Thoracic aorta (tissue), 2 donors: ENCODE measurements at places on chromosomes 3 and 15. TPM values are rescaled to one million over a fixed set of nuclear protein-coding genes. Genes with fewer than 3 reads are reported as not detected.

Gene IL5RA
- total RNA-seq, result not detected

Gene GLDN
- 20.7 TPM for total RNA-seq

Gene CEMIP
- total RNA-seq, result 1.1 TPM

Gene WNT7A
- not detected for total RNA-seq

Gene PTPRG
- 154 TPM for total RNA-seq

Gene CLSTN2
- 15.7 TPM for total RNA-seq

Gene CELF6
- 2.3 TPM for total RNA-seq

DNA sequence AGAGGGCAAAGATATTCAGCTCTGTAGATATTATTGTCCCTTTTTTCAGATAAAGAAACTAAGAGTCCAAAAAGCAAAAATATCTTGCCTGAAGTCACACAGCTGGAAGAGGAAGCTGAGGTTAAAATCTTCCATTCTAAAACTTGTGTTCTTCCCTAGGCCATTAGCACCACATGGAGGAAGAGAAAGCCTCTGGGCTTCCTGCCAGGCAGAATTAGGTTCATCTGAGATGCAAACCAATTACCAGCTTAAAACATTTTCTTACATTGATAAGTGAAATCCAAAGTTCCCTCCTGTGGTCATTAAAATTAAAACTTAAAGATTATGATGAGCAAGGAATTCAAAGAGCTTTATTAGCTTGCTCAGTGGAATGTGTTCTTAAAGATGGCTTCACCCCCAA is 235.3 kb upstream of the SETMAR start:
- DNase-seq, result no peak

DNA sequence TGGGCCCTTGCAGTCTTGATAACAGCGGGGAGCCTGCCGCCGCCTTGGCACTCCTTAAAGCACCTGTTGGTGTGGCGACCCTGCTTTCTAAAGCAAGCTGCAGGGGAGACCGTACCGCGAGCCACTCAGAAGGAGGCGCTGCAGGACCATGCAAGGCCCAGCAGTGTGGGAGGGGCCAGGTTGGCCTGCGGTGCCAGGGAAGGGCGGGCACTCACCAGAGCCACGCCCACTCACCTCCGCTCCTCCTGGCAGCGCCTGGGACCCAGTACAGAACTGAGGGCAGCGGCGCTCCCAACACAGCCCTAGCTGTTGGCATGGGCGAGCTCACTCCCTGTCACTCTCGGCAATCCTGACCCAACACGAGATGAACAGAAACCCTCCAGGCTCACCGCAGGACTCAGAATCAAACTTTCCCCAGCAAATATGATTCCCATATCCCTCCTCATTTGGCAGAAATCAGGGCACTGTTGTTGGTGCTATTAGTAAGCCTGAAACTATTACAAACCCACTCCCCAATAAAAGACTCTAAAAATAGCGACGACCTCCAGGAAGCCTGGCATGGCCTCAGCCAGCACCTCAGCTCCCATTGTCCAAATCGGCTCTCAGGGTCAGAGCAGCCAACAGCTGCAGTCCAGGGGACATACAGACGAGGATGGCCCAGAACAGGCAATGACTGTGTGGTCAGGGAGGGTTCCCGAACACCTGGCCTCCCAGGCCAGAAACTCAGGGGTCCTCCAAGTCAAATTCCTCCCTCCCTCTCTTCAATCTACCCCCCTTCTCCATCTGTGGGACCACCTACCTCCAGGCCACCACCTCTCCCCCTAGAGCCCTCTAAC is 77.2 kb downstream of the TBC1D2B start:
- DNase-seq, result no peak

- no peak for DNase-seq
Observed at GRCh38 chr3:156963096-156963495, 136.9 kb downstream of the LEKR1 start.

DNA sequence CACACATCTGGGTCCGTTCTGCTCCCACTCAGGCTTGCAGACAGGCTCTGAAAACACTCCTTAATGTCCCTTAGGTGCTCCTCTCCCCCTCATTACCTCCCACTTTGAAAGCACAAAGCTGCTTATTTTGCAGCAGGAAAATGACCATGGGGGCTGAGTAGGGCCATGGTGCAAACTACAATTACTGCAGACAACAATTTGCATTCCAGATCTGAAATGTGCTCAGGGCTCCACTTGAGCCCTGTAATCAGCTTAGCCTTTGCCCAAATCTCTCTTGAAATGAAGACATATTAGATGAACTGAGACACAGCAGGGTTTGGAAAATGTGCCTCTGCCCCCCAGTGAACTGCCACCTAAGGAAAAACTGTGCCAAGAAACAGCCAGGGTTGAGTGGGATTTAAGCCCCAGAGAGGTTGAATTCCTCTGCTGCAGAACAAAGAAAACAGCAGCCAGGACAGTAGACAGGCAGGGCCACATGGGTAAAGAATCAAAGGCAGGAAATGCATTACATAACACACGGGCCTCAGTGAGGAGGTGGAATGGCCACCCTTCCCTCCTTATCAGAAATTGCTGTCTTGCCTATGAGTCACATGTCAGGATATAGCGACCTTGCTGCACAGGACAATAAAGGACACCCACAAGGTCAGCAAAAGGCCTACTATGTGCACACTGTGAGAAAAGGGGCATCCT is 126.8 kb upstream of the ARHGEF3 start:
- DNase-seq, result no peak

- DNase-seq, result no peak
Observed at GRCh38 chr15:62323353-62323890, 158.3 kb upstream of the C2CD4B start.

DNA sequence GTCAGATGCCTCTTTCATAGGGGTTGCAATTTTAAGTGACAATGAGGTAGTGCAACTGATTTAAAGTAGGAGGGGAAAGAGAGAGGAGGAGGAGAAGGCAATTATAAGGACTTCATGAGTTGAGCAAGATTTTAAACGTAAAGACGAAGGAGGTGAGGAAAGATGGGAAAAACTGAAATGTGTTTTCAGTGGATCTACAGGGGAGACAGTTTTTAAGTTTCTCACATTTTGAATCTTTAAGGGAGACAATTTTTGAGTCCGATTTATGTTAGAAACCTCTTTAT is 68.7 kb upstream of the LIMD1 start:
- DNase-seq, result no peak

- no peak for DNase-seq
Observed at GRCh38 chr15:60351066-60351465, 46.7 kb downstream of the ANXA2 start.

- no peak for DNase-seq
Observed at GRCh38 chr3:138914870-138915502, 32.0 kb downstream of the FOXL2 start.

- no peak for DNase-seq
Observed at GRCh38 chr3:178406206-178406605, 130.0 kb upstream of the KCNMB2 start.

DNA sequence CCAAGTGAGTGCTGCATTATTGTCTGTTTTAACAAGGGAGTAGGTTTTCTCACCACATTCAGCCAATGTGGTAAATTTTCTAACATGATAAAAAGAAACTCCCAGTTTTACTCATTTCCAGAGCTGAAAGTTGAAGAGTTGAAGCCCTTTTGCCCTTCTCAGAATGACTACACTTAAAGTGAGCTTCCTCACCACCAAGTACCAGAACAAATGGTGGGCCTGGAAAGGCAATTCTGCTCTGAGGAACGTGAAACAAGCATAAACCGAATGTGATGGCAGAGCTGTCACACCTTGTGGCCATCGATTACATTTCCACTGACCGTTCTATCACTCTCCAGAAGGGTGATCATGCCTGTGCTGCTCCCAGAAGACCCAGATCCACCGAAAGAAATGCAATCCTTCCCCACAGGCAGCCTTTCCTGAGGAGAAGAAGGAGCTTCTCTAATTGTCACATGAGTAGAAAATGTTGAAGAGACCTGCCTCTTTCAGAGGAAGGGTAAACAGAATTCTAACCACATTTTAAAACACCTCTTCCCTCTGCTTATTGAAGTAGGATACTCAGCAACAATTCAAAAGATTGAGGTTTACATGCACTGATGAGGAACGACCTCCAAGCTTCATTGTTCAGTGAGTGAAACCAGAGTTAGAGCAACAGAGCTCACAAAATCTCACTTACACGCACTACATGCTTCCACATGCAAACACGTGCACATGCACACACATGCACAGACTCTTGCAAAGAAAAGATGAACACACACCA is 21.4 kb upstream of the CCR9 start:
- DNase-seq, result no peak

DNA sequence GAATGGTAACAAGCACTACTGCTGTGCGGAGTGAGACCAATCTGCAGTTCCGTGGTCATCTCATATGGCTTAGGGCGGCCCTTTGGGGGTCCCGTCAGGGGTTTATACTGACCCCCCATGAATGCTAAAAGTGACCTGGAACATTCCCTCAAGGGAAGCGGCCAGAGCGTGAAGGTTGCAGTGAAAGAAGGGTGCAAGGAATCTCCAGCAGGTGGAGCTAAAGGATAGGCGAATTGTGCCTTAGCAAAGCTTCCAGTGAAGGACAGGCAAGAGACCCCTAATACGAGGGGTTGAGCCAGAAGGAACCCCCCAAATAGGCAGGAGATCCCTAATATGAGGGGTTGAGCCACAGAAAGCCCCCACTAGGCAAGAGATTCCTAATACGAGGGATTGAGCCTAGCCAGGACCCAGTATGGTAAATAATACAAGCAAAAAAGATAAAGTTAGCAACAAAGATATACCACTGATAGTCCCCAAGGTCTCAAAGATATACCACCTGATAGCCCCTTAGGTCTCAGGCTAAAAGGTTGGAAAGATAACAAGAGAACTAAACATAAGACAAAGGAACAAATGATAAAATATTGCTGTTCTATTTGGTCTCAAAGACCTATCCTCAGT is 32.8 kb downstream of the ZNF589 start:
- no peak for DNase-seq

- no peak for DNase-seq
Observed at GRCh38 chr3:157355276-157355675, 81.4 kb upstream of the PTX3 start.

DNA sequence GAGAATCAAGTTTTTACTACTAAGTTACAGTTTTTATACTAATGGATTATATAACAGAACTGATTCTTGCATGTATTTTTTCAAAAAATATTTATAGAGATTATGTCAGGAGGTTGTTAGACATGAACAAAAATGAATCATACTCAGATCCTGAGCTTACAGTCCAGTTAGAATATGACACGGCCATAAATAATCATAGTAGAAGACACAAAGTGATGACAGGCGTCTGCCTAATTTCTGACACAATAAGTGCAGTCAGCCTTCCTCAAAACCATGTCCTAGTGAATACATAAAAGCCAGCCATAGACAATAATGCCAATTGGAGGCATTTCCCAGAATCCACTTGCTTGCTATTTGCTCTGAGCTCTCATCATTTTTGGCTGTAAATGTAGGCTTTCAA is 81.7 kb upstream of the POU1F1 start:
- no peak for DNase-seq
